ENCODE measurements at places on chromosomes 6 and 20.

DNA sequence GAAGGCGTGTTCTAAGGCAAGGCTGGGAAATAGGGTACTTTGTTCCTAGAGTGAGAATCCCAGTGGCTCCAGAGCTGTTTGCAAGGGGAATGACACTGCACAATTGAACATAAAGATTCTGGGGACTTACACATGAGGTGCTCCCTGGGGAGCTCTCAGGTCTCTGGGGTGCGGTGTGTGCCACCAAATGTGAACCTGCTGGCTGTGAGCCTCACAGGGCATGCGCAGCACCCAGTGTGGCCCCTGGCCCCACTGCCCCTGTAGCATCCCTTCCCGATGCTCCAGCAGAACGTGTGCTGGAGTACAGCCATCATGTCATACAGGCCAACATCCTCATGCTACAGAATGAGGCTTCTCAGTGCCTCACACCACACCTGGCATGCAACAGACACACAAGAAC is 68.2 kb downstream of the TOX2 start:
- H3K27me3 ChIP-seq, result no peaks in the 10 kb centered on the region
- no peaks in the 10 kb centered on the region for H3K36me3 ChIP-seq
- no peak overlapping the region for H3K4me3 ChIP-seq
- no peak for DNase-seq
- no peaks in the 10 kb centered on the region for H3K4me1 ChIP-seq
- no peak overlapping the region for H3K27ac ChIP-seq

DNA sequence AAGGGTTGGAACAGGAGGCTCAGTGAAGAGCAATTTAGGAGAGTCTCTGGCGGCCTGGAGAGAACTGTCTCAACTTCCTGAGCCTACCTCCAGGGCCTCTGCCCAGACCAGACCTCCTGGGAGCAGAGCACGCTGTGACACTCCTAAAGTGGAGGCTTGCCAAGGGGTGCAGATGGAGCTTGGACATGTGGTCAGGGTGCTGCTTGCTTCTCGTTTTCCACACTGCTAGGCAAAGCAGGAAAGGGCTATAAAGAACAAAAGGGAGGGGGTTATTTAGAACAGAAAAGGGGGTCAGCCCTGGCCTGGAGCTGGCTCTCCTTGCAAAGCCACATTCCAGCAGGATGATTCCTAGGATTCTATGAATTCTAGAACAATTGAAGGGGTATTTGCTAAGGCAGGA is 145.7 kb upstream of the GGTLC1 start:
- DNase-seq, result no peak
- no peak overlapping the region for H3K4me3 ChIP-seq
- peaks cover 49% of the 10 kb centered on the region for H3K4me1 ChIP-seq
- H3K27me3 ChIP-seq, result no peaks in the 10 kb centered on the region
- peak overlapping the region; percentile 12 for H3K27ac ChIP-seq
- no peaks in the 10 kb centered on the region for H3K36me3 ChIP-seq

DNA sequence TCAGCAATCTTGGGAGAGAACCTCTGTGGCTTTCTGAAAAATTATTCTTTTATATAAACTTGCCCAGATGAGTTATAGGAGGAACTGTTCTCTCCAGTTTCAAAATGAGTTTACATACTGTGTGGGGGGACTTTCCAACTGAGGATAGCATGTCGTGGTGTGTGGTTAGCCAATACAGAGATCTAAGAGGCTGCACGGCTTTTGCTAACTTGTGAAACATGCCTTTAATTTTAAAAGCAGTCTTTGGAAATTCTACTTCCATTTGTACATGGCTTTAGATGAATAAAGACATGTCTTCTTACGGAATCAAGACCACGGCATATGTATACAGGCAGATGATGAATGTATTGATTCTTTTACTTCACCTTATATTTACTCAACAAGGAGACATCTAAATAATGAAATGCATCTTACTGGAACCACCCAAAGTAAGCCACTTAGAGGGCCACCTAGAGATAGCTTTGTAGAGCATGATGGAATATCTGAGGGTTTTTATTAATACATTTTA is 39.8 kb downstream of the HIVEP1 start:
- no peaks in the 10 kb centered on the region for H3K27me3 ChIP-seq
- no peak overlapping the region for H3K4me3 ChIP-seq

GRCh38 chr6:110876806-110877564 is 2.4 kb downstream of the AMD1 start:
- peak overlapping the region; percentile 97 for H3K27ac ChIP-seq
- H3K36me3 ChIP-seq, result no peaks in the 10 kb centered on the region
- H3K4me3 ChIP-seq, result peak overlapping the region; percentile 94
- no peaks in the 10 kb centered on the region for H3K27me3 ChIP-seq
- H3K4me1 ChIP-seq, result peaks cover 67% of the 10 kb centered on the region
- no peak for DNase-seq

DNA sequence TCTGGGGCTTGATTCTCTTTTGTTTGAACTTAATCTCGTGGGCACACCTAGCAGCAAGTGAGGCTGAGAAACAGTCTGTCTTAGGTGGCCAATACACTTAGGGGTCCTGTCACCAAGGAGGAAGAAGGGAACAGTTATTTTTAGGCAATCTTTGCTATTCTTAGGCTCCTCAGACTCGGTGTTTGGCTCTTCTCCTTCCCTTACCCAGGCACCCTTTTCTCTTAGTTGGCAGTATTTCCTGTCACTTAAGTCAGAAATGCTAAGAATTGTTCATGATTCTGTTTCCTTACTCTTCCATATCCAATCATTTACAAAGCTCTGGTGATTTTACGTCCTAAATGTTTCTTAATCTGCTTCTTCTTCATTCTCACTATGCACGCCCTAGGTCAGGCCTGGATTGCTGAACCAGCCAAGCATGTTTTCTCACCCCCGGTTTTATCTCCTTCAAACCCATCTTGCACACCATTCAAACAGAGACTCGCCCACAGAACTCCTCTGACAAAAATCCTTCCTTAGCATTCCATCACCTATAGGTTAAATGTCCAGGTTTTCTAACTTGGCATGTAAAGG is 45.2 kb upstream of the TMEM217 start:
- peaks cover 51% of the 10 kb centered on the region for H3K4me1 ChIP-seq
- H3K4me3 ChIP-seq, result no peak overlapping the region
- H3K27ac ChIP-seq, result peak overlapping the region; percentile 67

DNA sequence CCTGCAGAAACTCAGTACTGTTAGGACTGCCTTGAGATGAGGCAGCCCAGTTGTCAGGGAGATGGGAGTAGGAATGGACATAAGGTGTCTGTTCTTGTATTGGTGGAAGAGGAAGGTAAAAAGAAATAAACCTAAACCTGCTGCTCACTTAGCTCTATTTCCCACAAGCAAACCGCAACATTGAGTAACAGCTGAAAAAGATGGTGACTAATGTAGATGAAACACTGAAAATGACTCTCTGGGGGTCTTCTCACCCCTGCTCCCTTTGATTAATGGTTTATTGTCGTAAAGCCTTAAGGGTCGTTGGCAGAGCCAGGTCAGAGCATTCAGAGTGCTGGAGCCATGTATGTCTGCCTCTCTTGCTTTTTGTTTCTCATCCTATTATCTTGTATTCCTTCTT is 87.5 kb downstream of the FOXO3 start:
- H3K4me1 ChIP-seq, result peaks cover 13% of the 10 kb centered on the region
- H3K27ac ChIP-seq, result no peak overlapping the region
- peaks cover 16% of the 10 kb centered on the region for H3K36me3 ChIP-seq
- no peak overlapping the region for H3K4me3 ChIP-seq

DNA sequence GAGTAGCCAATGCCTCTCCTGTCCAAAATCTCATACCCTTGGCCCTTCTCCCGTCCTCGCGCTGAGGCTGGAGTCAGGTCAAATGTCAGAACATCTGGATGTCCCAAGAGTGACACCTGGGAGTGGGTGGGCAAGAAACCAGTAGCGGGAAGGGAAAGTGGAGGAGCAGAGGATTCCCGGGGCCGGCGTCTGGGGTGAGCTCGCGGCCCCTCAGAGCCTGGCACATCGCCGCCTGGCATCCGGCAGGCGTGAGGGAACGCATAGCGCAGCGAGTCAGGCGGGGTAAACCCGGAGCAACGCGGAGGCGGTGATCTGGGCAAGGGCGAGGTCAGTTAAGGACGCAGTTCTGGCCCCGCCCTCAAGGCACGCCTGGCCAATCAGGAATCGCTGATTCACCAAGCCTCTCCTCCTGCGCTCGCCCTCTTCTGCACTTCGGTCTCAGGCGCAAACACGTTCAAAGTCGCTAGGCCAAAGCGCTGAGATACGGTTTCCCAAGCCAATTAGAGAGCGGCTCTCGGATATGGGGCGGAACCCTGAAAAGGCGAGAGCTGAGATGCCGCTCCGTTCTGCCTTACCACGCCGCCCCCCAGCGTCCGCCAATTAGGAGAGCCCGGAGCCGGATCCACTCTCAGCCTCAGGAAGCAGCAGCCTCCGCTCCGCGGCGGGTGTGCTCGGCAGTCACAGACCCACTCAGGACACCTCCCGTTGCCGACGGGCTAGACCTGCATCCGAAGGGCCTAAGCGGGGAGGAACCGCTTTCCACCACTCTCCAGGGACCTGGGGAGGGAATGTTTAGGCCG is 22.5 kb downstream of the VPS52 start:
- peak overlapping the region; percentile 38 for H3K4me3 ChIP-seq
- peaks cover 19% of the 10 kb centered on the region for H3K36me3 ChIP-seq
- peaks cover 32% of the 10 kb centered on the region for H3K4me1 ChIP-seq

DNA sequence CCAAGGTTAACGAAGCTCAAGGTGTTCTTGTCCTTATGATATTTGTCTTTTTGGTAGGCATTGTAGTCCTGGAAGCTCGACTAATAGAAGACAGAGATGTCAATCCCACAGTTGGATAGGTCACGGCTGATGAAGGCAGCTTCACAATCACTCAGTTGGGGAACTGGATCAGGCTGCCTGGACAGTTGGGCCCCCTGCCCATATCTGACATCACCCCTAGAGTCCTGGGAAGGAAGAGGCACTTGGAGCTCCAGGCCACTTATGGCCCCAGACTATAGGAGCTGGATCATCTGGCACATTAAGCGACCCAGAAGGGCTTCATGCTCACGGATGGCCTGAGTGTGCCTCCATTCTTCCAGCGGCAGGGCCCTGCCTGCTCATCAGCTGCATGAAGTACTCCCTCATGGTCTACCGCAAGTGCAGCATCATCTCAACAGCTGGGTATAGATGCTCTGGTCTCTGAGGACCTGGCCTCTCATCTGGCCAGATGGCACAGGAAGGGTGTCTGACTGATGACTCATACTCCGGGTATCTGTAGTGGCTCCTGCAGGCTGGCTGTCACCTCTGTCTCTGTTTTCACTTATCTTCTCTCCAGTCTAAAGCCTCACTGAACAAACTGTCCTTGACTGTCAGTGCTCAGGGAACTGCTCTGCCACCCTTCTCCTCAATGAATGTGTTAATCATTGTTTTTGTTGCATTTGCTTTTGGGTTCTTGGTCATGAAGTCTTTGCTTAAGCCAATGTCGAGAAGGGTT is 29.2 kb upstream of the SSR1 start:
- H3K4me1 ChIP-seq, result no peaks in the 10 kb centered on the region
- no peaks in the 10 kb centered on the region for H3K36me3 ChIP-seq
- H3K4me3 ChIP-seq, result no peak overlapping the region
- no peaks in the 10 kb centered on the region for H3K27me3 ChIP-seq
- no peak overlapping the region for H3K27ac ChIP-seq
- DNase-seq, result no peak

DNA sequence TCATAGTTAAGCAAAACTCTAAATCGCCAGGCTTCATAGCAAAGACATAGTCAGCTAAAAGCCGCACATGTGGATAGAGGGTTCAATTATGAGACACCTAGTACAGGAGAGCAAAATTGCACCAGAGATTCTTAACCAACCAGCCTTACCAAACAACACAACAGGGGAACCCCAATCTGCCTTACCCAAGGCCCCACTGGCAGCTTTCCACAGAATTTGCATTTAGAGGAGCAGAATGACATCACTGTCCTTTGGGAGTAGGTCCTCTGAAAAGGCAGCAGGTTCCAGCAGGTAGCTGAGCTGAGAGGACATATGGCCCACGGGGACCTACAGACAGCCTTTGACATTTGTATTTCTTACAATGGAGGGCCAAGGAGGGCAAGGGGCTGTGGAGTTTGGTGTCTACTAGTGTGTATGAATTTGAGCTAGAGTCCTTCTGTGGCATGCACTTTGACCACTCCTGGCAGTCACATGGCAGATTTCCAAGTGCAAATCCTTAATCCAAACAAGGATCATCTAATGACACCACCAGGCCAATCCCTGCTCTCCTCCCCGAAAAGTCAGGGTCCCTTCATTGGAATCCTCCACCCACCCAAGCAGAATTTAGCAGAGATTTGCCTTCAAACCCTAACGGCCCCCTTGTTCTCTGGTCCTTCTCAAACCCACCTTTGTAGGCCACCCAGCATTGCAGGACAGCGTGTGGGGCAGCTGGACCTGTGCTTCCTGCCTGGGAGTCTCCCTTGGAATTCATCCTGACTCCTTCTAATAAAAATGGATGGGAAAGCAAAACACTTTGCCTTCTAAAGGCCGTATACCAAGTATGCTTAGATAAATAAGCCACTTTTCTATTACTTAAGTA is 171.2 kb upstream of the SUPT3H start:
- peaks cover 6% of the 10 kb centered on the region for H3K4me1 ChIP-seq
- H3K27ac ChIP-seq, result no peak overlapping the region
- no peak for DNase-seq

DNA sequence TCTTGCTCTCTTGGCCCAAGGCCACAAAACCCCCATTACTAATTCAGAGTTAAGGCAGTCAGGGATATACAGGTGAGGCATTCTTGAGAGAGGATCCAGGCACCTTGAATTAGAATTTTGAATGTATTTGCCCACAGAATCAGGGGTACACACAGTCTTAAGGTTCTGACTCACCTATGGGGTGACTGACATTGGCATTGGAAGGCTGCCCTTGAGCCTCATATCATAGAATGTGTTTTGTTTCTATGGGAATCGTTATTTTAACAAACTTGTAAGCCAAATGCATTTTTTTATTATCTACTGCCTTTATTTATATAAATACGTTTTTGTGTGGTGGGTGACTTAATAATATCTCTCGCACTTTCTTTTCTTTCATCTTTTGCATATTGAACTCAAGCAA is 218.6 kb upstream of the CITED2 start:
- peak overlapping the region; percentile 42 for H3K27ac ChIP-seq
- no peak overlapping the region for H3K4me3 ChIP-seq
- H3K27me3 ChIP-seq, result no peaks in the 10 kb centered on the region
- peaks cover 60% of the 10 kb centered on the region for H3K4me1 ChIP-seq
- no peak for DNase-seq

DNA sequence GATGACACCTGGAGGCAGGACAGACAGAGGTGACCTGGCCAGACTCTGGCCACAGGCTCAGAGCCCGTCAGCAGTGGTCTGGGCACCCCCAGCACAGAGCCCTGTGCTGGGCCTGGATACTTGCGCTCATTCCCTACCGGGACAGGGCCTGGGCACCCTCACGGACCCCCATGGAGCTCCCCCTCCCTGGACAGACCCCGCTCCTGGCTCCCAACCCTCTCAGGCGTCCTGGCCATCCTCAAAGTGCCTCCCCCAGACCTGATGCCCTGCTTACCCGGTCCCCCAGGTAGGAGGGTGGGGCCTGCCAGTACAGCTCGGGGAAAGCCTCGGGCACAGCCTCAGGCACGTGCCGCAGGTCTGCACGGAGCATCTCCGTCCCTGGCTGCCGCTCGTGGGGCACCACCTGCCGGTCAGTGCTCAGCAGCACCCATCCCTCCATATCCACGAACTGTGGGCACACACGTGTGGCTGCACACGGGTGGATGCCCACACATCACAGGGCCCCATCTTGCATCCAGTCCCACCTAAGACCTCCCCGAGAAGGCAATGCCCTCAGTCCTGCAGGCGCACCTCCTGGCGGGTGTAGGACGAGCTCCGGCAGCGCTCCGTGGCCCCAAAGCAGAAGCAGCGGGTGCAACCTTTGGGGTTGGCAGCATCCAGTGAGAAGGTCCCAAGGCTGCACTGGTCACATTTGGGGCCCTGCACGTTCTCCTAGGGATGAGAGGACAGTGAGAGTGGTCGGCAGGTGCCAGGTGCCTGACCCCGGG is 24.3 kb downstream of the ADRM1 start:
- peaks cover 9% of the 10 kb centered on the region for H3K4me1 ChIP-seq
- no peaks in the 10 kb centered on the region for H3K27me3 ChIP-seq
- no peak overlapping the region for H3K4me3 ChIP-seq

- no peaks in the 10 kb centered on the region for H3K27me3 ChIP-seq
These were observed 32.3 kb upstream of the DUSP22 start for GRCh38 chr6:259901-260508.
